ENCODE measurements at places on chromosomes 16 and 17.

DNA sequence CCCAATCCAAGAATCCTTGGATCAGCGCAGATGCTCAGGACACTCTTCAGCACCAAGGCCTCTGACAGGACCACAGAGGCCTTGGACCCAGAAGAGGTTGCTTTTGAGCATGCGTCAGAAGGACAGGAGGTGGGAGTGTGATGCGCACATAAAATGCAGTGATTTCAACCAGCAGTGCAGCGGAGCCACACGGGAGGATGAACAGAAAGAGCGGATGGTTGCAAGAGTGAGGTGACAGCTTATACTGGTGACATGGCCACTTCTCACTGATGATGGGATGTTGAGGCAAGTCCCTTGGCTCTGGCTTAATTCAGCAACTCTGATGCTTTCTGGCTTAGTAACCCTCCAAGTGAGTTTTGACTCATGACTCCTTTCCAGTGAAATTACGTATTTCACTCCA lies 25.2 kb upstream of the ERN1 start:
- no peak for DNase-seq

GRCh38 chr17:40335620-40336019 lies 26.6 kb downstream of the RARA start:
- DNase-seq = no peak

GRCh38 chr17:78912082-78912481 lies 9.1 kb upstream of the CEP295NL start:
- DNase-seq = no peak

DNA sequence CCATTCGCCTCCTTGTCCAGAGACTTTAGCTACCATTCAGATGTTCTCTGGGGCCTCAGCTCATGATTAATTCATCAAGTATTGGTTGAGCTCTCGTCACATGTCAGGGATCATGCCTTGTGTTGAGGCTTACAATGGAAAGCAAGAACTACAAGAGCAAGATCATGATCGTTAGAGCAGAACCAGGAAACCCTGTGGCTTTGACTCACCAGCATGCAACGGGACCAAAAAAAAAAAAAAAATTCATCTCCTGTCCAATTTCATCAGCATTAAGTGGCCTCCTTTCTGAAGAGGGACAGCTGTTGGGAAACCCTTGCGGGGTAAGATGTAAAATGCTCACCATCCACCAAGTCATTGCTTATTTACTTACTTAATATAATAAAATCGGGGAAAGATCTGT lies 12.1 kb upstream of the USP10 start:
- no peak for DNase-seq

DNA sequence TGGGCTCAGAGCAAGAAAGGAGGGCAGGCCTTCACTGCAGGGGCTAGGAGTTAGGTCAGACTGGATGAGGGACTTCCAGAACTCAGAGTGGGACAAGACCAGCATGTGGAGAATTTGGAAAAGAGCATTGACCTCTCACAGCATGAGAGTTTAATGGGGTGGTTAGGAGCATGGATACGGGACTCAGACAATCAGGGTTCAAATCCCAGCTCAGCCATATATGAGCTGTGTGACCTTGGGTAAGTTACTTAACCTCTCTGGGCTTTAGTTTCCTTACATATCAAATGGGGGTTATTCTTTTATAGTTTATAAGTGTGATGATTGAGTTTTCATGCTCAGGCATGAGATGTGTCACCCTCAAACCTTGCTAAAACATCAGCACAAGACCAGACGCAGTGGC lies 37.4 kb upstream of the ALKBH5 start:
- no peak for DNase-seq

- no peak for DNase-seq
These were observed 39.8 kb upstream of the DNAH17 start for GRCh38 chr17:78616946-78617345.

DNA sequence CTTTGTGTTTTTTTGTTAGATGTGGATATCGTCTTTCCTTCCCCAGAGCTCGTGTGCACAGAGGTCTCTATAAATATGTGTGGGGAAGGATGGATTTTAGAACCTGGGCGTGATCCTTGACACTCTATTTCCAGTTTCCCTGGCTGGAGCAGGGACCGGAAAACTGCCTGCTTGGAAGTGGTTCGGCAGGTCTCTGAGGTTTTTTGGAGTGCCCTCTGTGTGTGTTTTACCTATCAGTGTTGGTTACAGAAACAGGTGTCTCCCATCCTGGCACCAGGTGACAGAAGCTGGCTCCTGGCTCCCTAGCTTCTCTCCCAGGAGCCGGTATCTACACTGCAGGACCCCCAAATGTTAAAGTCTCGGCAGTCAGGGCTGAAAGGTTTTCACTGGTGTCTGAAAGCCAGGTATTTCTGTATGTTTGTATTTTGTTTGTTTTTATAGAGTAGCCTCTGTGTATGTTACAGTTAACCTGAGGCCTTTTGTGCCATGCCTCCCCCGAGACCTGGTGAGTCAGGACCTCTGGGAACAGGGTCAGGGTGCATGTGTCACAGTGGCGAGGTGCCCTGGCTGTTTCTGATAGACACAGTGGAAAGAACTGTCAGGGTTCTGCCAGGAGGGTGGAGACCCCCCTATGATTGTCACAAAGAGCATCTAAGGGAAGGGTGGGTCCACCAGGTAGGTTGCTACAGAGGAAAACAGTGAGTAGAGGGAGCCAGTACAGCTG lies 31.3 kb downstream of the ZC3H18 start:
- no peak for DNase-seq

GRCh38 chr17:77124192-77124889 lies 16.4 kb upstream of the SEC14L1 start:
- DNase-seq = no peak

GRCh38 chr17:3513305-3514035 lies 37.7 kb downstream of the ASPA start:
- no peak for DNase-seq

DNA sequence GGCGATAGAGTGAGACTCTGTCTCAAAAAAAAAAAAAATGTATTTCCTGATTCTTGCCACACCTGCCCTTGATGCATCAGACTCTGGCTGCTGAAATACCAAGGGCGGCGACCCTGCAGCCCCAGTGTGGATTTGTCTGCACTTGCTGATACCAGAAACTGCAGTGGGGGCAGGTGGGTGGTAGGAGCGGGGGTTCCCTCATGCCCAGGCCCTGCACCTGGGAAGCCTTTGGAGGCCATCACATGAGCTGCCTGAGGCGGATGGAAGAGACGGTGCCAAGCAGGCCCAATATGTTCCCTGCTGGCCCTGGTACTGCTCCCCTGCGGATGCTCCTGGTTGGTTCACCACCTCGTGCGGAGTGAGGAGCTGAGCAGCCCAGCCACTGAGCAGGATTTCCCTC lies 50.6 kb downstream of the MARF1 start:
- no peak for DNase-seq

DNA sequence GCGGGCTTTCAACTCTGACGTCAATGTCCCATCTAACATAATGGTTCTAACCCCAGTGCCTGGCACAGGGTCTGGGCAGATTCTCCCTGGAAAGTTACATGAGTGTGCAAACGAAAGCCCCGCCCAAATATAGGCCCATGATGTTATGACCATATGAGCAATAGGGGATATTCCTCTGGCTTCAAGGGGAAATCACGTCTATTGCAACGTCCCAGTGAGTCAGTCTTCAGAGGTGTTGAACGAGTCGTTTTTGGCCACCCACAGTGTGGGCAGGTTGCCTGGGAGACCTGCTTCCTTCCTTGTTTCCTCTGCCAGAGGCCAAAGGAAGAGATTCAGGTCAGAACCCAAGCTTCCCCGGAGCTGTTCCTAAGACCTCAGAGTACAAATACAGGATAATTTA lies 30.3 kb downstream of the PIK3R5 start:
- no peak for DNase-seq

DNA sequence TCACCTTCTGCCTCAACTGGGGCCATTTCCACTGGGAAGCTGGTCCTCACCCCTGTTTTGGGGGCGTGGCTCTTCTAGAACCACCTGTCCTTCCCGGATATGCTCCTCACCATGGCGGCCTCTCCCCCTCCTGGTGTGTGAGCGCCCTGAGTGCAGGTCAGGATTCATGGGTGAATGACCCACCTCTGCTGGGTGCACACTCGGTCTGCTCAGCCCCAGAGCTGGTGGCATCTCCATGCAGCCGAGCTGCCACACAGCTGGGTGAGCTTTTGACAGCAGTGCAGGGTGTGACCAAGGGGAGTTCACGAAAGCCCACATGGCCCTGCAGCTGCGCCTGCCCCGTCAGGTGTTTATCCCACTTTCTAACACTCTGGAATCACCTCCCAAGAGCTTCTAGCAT lies 27.3 kb downstream of the GRIN2C start:
- no peak for DNase-seq
